ENCODE measurements at places on chromosomes 12 and 14.

GRCh38 chr12:24425601-24425970 is 476.1 kb upstream of the SOX5 start:
- DNase-seq = no peak

GRCh38 chr12:132490422-132491137 is 629 bp downstream of the FBRSL1 start:
- DNase-seq = no peak

- DNase-seq = no peak
Observed at GRCh38 chr12:13981296-13981962, at the start of gene GRIN2B. Gene GRIN2B, minus strand, starts transcription at chr12:13981602. Its CDS starts 115,394 bp downstream, at chr12:13866208.

- no peak for DNase-seq
Observed at GRCh38 chr14:104546591-104547309, 32.8 kb upstream of the C14orf180 start.

DNA sequence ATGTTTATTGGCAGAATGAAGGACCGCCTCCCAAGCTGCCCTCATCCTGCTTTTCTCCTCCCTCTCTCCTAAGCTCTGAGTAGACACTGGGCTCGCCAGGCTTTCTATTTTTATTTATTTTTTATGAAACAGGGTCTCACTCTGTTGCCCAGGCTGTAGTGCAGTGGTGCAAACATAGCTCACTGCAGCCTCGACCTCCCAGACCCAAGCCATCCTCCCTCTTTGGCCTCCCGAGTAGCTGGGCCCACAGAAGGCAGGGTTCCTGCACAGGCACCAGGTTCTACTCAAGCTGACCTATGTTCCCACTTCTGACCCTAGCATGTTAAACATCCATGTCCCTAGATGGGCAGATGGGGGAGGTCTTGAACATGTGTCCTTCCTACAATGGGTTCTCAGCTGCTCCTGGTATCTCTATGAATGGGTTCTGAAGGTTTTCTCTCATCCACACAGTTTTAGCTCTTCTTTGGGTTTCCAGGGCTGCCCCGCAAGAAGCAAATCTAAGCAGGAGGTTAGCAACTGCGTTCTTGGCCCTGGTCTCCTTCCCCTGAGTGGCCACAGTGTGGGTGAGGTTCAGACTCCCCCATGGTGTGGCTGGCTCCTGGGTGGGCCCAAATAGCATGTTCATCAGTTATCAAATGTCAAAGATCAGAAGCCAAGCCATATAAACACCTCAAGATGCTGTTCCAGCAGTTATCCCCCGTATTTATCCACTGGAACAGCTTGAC is 167.3 kb downstream of the ZFP36L1 start:
- DNase-seq = no peak

DNA sequence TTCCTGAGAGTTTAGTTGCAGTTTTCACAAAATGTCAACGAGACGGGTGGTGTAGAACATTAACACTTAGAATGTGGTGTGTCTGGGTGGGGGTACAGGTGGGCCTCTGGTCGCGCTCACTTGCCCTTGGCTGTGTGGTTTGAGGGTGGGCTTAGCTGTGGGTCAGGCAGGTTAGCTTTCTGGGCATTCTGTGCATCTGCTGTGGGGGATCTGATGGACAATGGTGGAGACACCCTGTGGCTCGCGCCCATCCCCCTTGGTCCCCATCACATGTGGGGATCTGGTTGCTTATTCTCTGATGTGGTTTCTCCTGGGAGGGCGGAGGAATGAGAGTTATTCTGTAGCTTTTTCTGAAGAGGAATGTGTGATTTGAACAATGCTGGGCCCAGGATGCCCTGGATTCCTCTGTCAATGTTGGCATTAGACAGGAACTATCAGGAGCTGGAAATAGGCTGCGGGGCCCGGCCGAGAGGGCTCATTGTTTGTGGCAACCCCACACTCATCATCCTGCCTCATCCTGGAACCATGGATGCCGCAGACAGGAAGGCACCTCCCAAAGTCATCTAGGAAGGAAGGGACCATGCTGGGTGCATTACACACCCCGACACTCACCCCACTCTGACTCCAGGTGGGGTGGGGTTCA is 101.6 kb downstream of the TSPAN9 start:
- no peak for DNase-seq
